ENCODE measurements at places on chromosomes 5 and 9.

GRCh38 chr5:180455872-180456271 lies 38.3 kb upstream of the CNOT6 start:
- no peak for DNase-seq

GRCh38 chr5:96463091-96463490 lies 30.0 kb upstream of the PCSK1 start:
- DNase-seq = no peak

GRCh38 chr5:137084016-137084415 lies 415.1 kb downstream of the SPOCK1 start:
- no peak for DNase-seq

DNA sequence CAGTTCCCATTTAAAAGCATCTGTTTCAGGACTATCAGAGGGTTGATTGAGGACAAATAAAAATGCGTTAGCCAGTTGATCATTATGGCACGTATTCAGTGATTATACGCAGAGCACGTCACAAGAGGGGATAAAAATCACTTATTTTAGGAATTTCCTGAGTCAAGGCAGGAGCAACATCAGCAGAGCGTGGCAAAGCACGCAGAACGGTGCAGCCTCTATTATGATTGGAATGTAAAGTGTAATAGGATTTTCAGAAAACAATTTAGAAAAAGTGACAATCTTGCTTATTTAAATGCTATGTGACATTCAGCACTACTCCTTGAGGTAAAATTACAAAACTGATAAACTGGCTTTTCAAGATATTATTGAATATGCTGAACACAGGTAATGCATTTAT lies 413.6 kb upstream of the DAP start:
- DNase-seq = no peak

DNA sequence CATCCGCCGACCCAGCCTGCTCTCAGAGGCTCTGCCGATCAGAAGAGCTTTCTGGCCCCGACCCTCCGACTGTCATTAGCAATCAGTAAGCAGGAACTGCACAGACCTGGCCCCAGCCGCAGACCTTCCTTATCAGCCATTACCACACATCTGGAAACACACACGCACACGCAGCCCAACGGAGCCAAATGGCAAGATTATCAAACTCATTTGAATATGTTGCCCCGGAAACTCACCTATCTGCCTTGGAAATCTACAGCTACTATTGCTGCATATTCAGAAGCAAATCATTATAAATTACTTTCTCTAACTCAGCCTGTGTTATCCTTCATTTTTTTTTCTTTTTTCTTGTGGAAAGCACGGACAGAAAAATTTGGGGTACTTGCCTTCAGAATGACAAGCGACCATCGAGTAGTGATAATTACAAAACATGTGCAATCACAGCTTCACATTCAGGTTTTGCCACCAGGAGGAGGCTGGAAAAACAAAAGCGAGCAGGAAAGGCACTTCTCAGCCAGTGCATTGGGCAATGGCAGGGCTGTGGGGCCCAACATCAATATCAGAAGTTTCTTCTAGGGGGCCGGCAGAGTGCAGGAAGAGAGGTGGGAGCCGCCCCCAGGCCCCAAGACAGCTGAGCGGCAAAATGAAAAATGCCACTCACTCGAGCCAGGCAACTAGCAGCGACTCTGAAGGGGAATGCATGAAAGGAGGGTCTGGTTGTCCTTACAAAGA lies 122.3 kb downstream of the VAV2 start:
- no peak for DNase-seq

DNA sequence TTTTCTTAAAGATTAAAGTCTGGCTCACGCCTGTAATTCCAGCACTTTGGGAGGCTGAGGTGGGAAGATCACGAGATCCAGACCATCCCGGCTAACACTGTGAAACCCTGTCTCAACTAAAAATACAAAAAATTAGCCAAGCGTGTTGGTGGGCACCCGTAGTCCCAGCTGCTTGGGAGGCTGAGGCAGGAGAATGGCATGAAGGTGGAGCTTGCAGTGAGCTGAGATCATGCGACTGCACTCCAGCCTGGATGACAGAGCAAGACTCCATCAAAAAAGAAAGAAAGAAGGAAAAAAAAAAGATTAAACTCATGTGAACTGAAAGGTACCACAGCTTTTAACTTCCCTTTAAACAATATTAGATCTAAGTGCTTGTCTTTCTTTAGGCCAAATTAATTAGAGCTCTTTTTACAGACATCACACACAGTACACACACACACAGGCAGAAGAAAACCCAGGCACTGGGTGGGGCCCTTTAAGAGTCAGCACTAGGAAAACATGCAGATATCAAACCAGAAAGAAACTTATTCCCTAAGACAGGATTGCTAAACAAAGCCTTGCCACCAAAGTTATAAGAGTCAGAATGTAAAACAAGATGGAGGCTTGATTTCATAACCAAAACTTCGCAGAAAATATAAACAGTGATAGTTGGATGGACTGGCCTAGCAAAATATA lies 29.3 kb upstream of the UHRF2 start:
- DNase-seq = no peak

- no peak for DNase-seq
Measured at GRCh38 chr5:33271606-33272005, 169.2 kb upstream of the TARS1 start.

DNA sequence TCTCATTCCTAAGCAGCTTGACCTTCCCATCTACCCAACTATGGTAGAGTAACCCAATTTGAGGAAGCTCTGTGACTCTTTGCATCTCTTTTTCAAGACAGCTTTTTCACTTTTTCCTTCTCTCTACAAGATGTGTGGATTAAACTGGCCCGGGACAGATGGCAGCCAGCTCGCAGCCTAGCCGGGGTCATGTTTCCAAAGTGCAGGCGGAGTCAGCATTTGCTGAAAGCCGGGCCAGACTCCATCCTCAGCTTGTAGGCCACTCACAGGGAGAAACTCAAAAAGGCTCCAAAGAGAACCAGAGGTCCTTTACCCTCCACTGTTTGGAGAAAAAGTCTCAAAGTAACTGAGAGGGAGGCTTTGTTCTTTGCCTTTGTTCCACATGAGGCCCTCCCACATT lies 286.8 kb upstream of the PANK3 start:
- no peak for DNase-seq

DNA sequence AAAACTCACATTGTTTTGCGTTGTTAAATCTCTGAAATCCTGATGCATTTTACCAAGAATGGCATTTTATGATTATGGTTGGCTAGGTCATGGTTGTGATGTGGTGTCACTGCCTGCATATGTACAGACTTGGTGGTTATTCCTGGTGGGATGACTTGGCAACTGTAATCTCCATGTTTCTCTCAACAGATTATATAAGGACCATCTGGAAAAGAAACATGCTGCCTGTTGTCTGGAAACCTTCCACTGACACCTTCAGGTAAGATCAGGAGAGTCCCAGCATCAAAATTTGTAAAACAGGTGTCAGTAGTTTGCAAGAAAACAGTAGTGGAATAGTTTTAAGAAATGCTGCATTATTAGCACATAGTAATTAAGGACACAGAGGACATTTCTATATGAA lies 3.0 kb upstream of the ACER2 start:
- DNase-seq = no peak

- DNase-seq = no peak
Measured at GRCh38 chr5:163614787-163615186, 109.4 kb downstream of the MAT2B start.

- DNase-seq = no peak
Measured at GRCh38 chr5:25448646-25449045, 803.9 kb upstream of the CDH10 start.

DNA sequence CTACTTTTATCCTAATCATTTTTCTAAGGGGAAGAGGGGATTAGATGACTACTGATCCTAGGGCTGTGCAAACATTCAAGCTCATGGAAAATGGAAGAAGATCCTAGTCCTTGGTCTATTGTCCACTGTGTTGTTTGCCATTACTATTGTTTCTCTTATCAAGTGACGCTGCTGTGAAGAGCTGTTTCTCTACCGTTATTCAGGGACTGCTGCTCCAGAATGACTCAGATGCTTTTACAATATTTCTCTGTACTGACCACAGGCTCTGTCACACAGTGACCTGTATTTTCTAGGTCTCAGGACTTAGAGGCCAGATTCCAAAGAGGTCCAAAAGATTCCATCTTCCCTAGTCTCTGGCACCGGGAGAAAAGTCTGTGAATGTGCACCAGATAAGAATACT lies 159.5 kb upstream of the CHD1 start:
- DNase-seq = no peak

Measured in urothelium cell line (cell line).